ENCODE measurements at places on chromosomes 12 and 14.

DNA sequence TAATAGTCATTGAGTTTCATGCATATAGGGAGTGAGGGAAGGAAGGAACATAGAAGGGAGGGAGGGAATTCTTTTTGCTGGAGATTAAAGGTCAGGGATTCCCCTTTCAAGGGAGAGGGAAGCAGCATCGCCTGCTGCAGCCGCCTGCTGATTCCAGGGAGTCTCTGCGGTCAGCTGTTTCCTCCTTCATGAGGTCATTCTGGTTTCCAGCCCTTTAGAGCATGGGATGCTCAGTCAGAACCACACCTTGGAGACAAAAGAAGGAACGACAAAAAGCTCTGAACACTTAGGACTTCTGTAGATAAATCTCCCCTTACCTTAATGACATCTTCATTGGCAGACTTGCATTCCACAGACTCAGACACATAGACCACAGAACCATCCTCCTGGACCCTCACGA, 923.0 kb upstream of the TMEM132C start:
- DNase-seq, result no peak

GRCh38 chr12:12511895-12512711, 50.6 kb downstream of the DUSP16 start:
- DNase-seq, result no peak

DNA sequence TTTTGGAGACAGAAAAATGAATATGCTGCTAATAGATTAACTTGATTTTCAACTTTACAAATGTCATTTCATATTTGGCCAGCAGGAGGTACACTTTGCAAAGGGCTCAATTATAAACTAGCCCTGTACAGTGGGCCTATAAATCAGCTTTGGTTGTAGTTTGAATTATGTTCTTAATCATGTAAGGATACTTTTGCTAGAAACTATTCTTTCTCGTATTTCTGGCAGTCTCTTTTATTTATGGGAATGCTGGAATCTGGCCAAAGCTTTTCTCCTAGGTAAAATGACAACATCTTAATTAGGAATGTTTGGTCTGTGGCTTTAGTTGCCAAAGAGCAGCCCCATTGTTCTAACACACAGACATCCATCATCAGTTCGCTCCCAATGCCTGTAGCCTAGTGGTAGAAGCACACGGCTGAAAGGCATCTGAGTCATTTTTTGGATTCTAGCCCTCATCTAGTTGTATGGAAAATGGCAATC, 1322.3 kb upstream of the SEL1L start:
- no peak for DNase-seq

GRCh38 chr12:14278294-14278953, 87.1 kb upstream of the ATF7IP start:
- no peak for DNase-seq

GRCh38 chr14:76267322-76268046, 108.5 kb upstream of the ESRRB start:
- no peak for DNase-seq

DNA sequence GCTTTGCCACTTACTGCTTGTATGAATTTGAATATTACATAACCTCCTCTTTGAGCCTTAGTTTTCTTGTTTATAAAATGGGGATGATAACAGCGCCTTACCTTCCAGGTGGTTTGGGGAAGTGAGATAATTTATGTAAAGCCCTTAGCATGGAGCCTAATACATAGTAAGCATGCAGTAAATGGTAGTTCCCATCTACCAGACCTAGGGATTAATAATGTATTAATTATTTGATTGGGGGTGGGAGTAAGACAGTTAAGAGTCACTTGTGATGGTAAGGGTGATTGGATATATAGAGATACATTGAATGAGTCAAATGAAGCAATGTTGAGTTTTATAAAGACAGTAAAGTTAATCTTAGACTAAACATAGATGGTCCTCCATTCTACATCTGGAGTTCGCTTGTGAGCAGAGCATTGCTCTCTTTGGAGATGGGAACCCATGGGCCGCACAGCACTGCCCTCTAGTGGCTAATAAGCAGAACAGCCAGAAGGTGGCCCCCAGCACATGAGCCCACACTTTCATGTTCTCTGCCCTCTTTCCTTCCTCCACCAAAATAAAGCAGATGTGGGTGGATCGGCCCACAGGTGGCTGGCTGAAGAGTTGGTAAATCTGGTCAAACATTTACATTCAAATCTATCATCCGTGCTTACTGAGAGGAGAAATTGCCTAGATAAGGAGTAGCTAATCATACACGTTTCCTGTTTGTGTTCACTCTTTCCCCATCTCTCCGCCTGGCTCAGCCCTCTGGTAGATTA, 26.5 kb upstream of the TAMALIN start:
- DNase-seq, result peak; percentile 39

- no peak for DNase-seq
Measured at GRCh38 chr12:69874606-69875005, 49.6 kb downstream of the MYRFL start.

GRCh38 chr14:73710737-73711136, 3.4 kb downstream of the PNMA1 start:
- DNase-seq, result no peak

DNA sequence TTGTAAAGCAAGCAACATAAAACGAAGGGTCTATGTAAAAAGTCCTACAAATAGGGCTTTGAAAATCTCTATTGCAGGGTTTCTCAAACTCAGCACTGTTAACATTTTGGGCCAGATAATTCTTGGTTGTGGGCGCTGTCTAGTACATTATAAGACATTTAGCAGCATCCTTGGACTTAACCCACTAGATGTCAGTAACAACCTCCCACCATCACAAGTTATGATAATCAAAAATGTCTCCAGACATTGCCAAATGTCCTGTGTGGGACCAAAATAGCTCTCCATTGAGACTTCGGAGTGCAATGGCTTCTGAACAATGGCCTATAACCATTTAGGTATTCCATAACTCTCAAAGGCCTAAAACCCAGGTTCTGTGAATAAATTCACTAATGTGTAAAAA, 22.9 kb upstream of the DHRS7 start:
- no peak for DNase-seq

GRCh38 chr12:76288218-76288617, 60.0 kb downstream of the BBS10 start:
- DNase-seq, result no peak

- DNase-seq, result no peak
Measured at GRCh38 chr12:10196210-10196609, 16.5 kb upstream of the GABARAPL1 start.
